ENCODE measurements at places on chromosomes 11 and 22. TPM values are rescaled to one million over a fixed set of nuclear protein-coding genes. Genes with fewer than 3 reads are reported as not detected.

Gene TRIM64C
- total RNA-seq: not detected

Gene C11orf42
- total RNA-seq: not detected

Gene GSC2
- total RNA-seq: not detected

Gene MYBPC3
- total RNA-seq: not detected

Gene PPP6R3
- total RNA-seq: 101 TPM

Gene IGLL1
- total RNA-seq: not detected

Gene PLAAT3
- 13.4 TPM for total RNA-seq

Gene OR4D5
- 0.19 TPM for total RNA-seq

Gene PIM3
- 33.8 TPM for total RNA-seq

Gene RHOD
- total RNA-seq: 27.0 TPM

Gene TMPRSS13
- total RNA-seq: 0.25 TPM

Gene OR5P2
- total RNA-seq: not detected

Gene TPBGL
- not detected for total RNA-seq

Gene ADAMTS8
- not detected for total RNA-seq

Gene SMC1B
- total RNA-seq: 0.05 TPM

Gene PKNOX2
- total RNA-seq: 0.25 TPM

Gene HORMAD2
- total RNA-seq: not detected

Gene AHNAK
- 110 TPM for total RNA-seq

Gene OR2D2
- not detected for total RNA-seq

Gene SCGB1D2
- not detected for total RNA-seq

Gene KDM4E
- not detected for total RNA-seq

Gene OR56A1
- total RNA-seq: under 0.01 TPM

Gene KREMEN1
- total RNA-seq: 22.6 TPM

Gene C11orf91
- total RNA-seq: not detected

Gene OR6A2
- 0.08 TPM for total RNA-seq

Gene CHRM4
- 0.08 TPM for total RNA-seq

Gene DKK3
- total RNA-seq: 9.9 TPM

Gene TPH1
- total RNA-seq: 0.19 TPM

Gene PGA4
- 4.5 TPM for total RNA-seq

Gene CARNS1
- 0.08 TPM for total RNA-seq

Gene PRAME
- not detected for total RNA-seq

Gene DMC1
- total RNA-seq: 6.8 TPM

Gene BIRC3
- 1.4 TPM for total RNA-seq

Gene KCNJ5
- 0.05 TPM for total RNA-seq

Gene SCN3B
- total RNA-seq: 0.05 TPM

Gene OR52A1
- total RNA-seq: not detected

Gene FGF19
- not detected for total RNA-seq

Gene VSTM5
- total RNA-seq: not detected

Gene OR51S1
- not detected for total RNA-seq

Gene GLYAT
- total RNA-seq: 5.6 TPM

Gene HPS4
- total RNA-seq: 26.2 TPM

Gene FGF4
- total RNA-seq: not detected

Gene PLEKHB1
- total RNA-seq: 0.75 TPM

Gene DGCR6
- 0.92 TPM for total RNA-seq

Gene HTR3B
- total RNA-seq: not detected

Gene LSP1
- total RNA-seq: 7.7 TPM

Gene CD3E
- total RNA-seq: 2.3 TPM

Gene C11orf52
- 5.1 TPM for total RNA-seq

Gene GGTLC2
- total RNA-seq: not detected

Gene OR6T1
- total RNA-seq: not detected

Gene KCTD14
- 0.70 TPM for total RNA-seq

Gene FIBIN
- 3.7 TPM for total RNA-seq

Gene SLC22A9
- total RNA-seq: 138 TPM

Gene SEC14L6
- total RNA-seq: 0.70 TPM

All from liver (tissue), 10 donors.